ENCODE measurements at places on chromosomes 1 and 21. TPM values are rescaled to one million over a fixed set of nuclear protein-coding genes. Genes with fewer than 3 reads are reported as not detected.

GRCh38 chr1:240424740-240425464 is 187.1 kb downstream of the GREM2 start:
- DNase-seq, result no peak

Gene DPT
- total RNA-seq, result not detected

GRCh38 chr1:229035748-229036082 is 235.2 kb upstream of the RAB4A start:
- no peak for DNase-seq

DNA sequence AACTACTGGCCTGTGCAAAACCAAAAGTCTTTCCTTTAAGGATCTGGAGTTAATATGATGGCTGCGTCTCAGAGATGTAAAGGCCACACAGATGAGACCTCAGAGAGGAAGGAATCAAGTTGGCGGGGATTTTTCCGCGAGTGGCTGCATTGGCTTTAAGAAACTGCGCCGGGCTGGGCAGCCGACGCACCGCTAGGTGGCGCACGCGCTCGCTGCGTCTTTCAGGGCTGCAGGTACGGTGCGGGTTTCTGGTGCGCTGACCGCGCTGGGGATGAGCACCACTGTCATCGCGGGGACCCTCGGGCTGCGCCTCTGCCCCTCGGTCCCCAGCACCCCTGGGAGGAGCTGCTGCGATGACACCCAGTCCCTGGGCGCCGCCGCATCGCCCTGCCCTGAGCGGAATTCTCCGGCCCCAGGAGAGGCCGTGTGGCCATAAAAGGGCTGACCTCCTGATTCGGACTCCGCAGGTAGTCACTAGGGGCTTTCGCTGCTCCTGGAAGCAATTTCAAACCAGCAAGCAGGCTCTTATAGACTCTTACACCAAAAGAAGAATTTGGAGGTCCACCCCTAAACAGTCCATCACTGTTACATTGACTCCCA is 241.0 kb downstream of the KCNJ6 start:
- DNase-seq, result peak; percentile 60

Gene PMF1
- total RNA-seq, result 72.8 TPM

GRCh38 chr21:26788790-26789189 is 56.4 kb downstream of the ADAMTS1 start:
- DNase-seq, result no peak

Gene RLF
- total RNA-seq, result 19.2 TPM

- DNase-seq, result no peak
These were observed 141.6 kb upstream of the SLC45A1 start for GRCh38 chr1:8176279-8176678.

Gene PLEKHA6
- total RNA-seq, result not detected

Gene TMEM53
- total RNA-seq, result 3.5 TPM

Measured in activated CD4-positive, alpha-beta T cell treated with anti-CD3 and anti-CD28 coated beads, Interleukin-2, amount 10 ng/mL, durations not matched to agents 7 days and 5 days (primary cell).